Fibroblast of lung (primary cell): ENCODE measurements at places on chromosomes 13 and 19. TPM values are rescaled to one million over a fixed set of nuclear protein-coding genes. Genes with fewer than 3 reads are reported as not detected.

Gene MCEMP1
- not detected in 2 replicates for total RNA-seq

Gene ZNF729
- not detected in 2 replicates for total RNA-seq

Gene MAST1
- 0.26 and 1.3 TPM in 2 replicates for total RNA-seq

Gene GNG14
- total RNA-seq: not detected in 2 replicates

Gene GGACT
- total RNA-seq: 3.6 and 6.6 TPM in 2 replicates

Gene SKA3
- total RNA-seq: 6.1 and 10.3 TPM in 2 replicates

Gene PRR20C
- not detected in 2 replicates for total RNA-seq

Gene ZNF229
- total RNA-seq: 24.4 and 25.2 TPM in 2 replicates

Gene TMEM255B
- total RNA-seq: 0.26 and 10.4 TPM in 2 replicates

Gene ZNF726
- 0.51 and 3.5 TPM in 2 replicates for total RNA-seq

Gene ATXN8OS
- total RNA-seq: not detected in 2 replicates

Gene ENOX1
- 4.4 and 7.6 TPM in 2 replicates for total RNA-seq

Gene MAP3K10
- total RNA-seq: 7.2 and 7.4 TPM in 2 replicates

GRCh38 chr13:114115796-114116195, 16.6 kb downstream of the RASA3 start:
- no peak for DNase-seq

DNA sequence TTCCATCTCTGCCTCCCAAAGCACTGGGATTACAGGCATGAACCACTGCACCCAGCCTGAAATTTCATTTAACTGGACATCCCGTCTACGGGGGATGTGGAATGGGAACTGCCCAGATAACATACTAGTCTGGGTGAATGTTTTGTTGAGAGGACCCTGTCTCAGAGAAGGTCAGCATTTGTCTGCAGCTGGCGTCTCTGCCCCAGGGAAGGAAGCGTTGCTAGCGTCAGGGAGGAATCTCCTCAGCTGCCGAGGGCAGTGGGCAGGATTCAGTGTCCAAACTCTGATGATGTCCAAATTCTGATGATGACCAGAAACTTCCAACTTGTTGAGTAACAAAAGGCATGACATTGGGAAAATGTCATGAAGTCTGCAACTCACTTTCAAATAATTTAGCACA, 3.1 kb downstream of the NXNL1 start:
- DNase-seq: no peak

DNA sequence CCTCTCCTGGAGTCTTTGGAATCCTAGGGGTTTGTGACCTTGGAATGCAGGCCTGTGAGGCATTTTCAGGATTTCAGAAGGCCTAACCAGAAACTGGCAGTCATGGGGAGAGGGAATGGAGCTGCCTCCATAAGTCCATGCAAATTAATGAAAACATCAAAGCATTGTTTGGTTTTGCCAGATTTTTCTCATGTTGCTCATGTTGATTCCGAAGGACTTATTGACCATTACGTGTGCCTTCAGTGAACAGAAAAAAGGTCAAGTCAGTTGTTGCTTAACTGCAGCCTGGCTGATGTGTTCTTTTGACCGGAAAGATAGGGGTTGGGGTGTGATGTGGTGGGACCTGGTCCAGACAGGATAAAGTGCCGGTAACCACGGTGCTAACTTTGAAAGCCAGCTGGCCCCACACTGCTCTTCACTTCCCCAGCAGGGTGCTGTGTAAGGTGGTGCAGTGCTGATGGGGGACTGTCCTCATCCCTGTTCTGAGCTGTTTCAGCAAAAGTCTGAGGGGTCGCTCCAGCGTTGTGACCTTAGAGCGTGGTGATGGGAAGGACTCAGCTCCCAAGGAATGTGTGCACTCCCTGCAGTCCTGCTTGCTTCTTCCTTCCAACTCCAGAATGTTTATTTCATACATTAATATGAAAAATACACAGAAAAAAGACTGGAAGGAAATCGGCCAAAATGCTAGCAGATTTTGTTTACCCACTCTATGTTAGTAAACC, 3.5 kb downstream of the RNF113B start:
- DNase-seq: peak; percentile 100

DNA sequence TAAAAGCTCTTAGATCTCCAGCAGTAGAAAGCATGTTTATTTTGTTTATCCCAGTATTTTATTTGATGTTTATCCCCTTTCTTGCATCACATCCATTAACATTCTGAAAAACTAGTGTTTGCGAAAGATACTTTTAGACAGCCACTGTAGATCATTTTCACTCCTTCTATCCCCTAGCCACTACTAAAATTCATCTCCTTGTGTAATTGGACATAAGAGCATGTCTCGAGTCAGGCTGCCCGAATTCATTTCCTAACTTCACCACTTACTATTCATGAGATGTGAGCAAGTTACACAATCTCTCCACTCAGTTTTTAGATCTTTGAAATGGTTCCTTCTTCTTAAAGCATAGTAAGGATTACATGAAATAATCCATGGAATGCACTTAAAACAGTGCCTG, 514.0 kb downstream of the KLF5 start:
- no peak for DNase-seq

DNA sequence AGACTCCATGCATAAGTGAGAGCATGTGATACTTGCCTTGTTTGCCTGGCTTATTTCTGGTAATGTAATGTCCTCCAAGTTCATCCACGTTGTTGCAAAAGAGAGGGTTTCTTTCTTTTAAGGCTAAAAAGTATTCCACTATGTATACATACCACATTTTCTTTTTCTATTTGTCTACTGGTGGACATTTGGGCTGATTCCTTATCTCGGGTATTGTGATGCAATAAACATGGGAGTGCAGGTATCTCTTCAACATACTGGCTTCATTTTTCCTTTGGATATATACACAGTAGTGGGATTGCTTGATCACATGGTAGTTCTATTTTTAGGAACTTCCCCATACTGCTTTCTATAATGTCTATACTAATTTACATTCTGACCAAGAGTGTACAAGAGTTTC, 49.6 kb upstream of the EBPL start:
- DNase-seq: no peak

GRCh38 chr13:103676329-103676728, 610.1 kb upstream of the SLC10A2 start:
- no peak for DNase-seq

DNA sequence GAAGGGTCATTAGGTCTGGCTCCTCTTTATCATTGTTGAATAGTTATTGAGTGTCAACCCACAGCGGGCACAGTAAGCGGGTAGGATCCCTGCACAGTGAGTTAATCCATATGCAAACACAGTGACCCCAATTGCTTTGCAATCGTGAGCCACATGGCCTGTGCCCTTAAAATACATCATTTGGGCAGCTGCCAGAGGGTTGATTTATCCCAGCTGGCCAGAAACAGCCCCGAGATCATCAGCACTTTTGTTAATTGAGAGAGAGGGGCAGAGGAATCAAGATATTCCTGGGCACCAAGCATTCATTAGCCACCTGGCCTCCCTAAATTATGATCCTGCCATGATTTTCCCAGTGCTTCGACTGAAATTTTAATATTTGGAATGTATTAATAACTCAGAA, 9.8 kb upstream of the CNMD start:
- no peak for DNase-seq

DNA sequence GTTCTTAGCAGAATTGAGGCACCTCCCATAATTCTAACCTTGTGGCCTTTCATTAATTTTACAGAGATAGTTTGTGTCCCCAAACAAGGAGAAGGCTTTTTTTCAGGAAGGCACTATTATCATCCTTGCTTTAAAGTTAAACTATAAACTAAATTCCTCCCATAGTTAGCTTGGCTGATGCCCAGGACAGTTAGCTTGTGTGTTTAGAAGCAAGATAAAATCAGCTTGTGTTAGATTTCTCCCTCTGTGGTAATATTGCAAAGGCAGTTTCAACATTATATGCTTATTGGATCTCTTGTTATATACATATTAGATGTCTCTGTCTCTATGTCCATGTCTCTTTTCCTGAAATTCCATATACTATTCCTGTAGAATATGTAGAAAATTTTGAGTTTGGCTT, 342.7 kb downstream of the TBC1D4 start:
- DNase-seq: peak; percentile 59

- no peak for DNase-seq
These were observed 4.0 kb upstream of the CYTH2 start for GRCh38 chr19:48465215-48465614.

GRCh38 chr19:14078411-14078810, 5.8 kb downstream of the MISP3 start:
- no peak for DNase-seq

DNA sequence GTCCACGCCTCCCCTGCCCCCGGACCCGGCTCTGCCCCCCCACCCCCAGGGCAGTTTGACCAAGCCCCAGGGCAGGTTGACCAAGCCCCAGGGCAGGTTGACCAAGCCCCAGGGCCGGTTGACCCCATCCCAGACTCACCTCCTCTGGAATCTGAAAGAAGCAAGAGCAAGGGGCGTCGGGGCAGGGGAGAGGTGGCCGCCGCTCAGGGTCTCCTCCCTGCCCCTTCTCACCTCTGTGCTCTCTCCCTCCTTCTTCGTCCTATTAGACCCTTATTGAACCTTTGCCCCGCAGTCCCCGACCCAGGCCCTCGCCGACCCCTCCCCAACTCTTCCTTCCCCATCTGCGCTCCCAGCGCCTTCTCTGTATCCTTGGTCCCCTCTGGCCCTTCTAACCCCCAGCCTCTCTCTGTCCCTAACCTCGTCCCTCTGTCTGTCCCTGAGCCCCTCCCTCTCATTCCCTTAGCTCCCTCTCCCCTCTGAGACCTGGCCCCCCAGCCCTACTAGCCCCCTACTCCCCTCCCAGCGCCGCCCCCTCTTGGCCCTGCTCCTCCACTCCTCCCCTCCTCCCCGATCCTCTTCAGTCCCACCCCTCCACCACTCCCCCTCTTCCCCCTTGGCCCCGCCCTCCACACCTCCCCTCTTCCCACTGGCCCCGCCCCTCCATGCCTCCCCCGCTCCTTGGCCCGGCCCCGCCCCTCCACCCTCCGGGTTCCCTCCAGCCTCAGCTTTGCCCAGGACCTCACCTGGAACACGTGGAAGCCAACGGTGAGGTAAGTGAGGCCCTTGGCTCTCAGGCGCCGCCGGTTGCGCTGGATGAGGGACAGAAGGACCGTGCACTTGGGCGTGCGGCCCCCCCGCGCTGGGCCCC, 7.6 kb downstream of the CAPN12 start:
- no peak for DNase-seq

- no peak for DNase-seq
These were observed 12.7 kb upstream of the SPACA6 start for GRCh38 chr19:51680474-51680873.

GRCh38 chr13:105147461-105147860, 1388.0 kb downstream of the EFNB2 start:
- DNase-seq: peak; percentile 36

DNA sequence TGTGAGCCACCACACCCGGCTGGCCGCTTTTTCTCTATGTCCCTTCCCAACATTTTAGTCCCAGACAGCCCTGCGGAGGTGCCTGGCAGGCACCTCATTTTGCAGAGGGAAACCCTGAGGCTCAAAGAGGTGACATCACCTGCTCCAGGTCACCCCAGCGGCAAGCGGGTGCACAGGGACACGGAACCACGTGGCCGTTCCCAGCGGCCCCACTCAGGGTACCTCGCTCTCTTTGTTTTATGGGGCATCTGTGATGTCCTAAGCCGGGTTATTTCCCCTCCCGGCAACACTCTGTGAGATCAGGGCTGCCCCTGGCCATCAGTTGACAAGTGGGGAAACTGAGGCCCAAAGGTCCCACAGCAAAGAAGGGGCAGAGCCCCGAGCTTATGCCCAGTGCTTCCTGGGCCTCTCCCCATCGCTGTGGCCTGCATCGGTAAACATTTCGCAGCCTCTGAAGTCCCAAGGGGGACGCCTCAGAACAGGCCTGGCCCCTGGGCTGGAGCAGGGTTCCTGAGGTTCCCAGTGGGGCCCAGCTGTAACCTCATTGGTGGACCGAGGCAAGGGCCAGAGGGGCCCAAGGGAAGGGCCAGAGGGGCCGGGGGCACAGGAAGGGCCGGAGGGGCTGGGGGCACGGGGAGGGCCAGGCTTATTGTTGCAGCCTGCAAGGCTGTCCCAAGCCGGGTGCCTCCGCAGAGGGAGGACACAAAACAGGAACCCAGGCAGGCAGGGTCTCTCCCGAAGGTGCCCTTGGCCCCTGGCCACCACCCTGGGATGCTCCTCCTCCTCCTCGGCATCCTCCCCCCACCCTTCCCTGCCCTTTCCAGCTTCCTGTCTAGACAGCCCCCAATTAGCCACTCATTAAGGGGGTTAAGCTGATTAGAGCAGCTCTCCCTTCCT, 39.0 kb downstream of the SMIM24 start:
- no peak for DNase-seq

DNA sequence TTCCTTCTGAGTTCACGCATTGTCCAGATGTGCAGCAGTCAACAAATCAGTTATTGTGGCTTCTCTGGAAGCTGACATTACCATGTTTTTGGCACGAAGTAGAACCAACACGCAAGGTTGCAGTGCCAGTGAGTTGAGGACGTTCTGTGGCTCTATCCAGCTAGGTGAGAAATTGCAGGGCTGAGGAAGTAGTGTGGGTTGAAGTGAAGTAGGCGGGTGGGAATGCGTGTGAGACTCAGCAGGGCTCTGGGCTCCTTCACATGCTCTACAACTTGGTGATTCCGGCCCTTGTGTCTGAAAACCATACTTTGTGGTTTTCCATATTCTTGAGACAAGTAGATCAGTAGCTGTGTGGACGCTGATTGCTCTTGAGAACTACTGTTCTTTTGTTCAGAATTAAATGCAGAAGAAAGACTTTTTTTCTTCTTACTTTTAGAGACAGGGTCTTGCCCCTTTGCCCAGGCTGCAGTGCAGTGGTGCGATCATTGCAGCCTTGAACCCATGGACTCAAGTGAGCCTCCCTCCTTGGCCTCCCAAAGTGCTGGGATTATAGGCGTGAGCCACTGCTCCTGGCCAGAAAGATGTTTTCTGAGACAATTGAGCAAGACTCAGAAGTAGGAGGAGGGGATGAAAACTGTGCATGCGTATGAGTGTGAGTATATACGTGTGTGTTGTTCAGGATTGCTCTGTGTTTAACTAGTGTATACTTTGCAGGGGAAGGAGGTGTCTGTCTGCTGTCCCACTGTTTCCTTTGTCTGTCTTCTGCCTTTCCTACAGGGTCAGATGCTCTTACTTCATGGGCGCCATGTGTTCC, 46.2 kb downstream of the GATAD2A start:
- DNase-seq: no peak

DNA sequence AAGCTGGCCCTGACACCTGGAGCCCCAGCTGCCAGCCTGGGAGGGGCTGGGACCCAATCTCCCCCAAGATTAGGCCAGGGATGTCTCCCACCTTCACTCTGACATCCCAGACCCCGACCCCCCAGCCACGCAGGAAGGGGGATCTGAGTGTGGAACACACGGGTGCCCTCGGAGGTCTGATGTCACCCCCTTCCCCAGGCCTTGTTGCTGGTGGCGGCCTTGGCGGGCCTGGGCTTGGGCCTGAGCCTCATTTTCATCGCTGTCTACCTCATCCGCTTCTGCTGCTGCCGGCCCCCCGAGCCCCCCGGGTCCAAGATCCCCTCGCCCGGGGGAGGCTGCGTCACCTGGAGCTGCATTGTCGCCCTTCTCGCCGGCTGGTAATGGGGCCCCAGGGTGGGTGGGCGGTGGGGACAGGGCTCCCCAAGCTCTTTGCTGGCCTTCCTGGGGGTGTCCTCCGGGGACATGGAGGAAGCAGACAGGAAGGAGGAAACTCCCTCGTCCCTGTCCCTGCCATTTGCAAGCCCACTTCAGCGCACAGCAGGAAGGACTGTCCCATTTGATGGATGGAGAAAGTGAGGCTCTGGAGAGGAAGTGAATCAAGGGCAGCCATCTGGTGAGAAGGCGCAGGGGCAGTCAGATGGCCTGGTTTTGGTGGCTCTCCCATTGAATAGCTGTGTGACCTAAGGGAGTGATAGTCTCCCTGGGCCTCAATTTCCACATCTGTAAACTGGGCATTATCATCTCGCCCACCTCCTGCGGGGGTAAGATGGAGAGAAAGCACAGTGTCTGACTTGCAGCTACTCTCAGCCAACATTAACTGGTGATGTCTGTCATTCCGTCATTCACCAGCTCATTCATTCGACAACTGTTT, 3.9 kb downstream of the TTYH1 start:
- no peak for DNase-seq

GRCh38 chr19:16898361-16899015, 9.7 kb downstream of the F2RL3 start:
- no peak for DNase-seq
